Metanephros (tissue), 2 donors: ENCODE measurements at places on chromosomes 12 and 14. TPM values are rescaled to one million over a fixed set of nuclear protein-coding genes. Genes with fewer than 3 reads are reported as not detected.

Gene NOC4L
- total RNA-seq, result 11.2 TPM

Gene SART3
- total RNA-seq, result 144 TPM

Gene KLRG1
- total RNA-seq, result 3.9 TPM

Gene GLIPR1L1
- not detected for total RNA-seq

Gene MGP
- total RNA-seq, result 54.7 TPM

Gene ESR2
- total RNA-seq, result 0.88 TPM

Gene SAMD4A
- total RNA-seq, result 31.1 TPM

Gene CLBA1
- total RNA-seq, result 17.3 TPM

Gene CEBPE
- 1.1 TPM for total RNA-seq

Gene OAS2
- total RNA-seq, result 5.3 TPM

Gene KTN1
- total RNA-seq, result 71.2 TPM

Gene PPP1R36
- total RNA-seq, result 0.41 TPM

Gene CLEC1B
- total RNA-seq, result 1.1 TPM

Gene ADAMTS20
- total RNA-seq, result 0.53 TPM

Gene CELA1
- total RNA-seq, result not detected

Gene PRIMA1
- 0.41 TPM for total RNA-seq

Gene TAS2R9
- not detected for total RNA-seq

Gene ASPG
- 12.3 TPM for total RNA-seq

Gene KCNC2
- 2.2 TPM for total RNA-seq

Gene DPY19L2
- total RNA-seq, result 47.2 TPM
